CMK (cell line): ENCODE measurements at places on chromosomes 2 and 18.

- no peak for DNase-seq
These were observed 17.4 kb downstream of the SEMA4F start for GRCh38 chr2:74671479-74671878.

DNA sequence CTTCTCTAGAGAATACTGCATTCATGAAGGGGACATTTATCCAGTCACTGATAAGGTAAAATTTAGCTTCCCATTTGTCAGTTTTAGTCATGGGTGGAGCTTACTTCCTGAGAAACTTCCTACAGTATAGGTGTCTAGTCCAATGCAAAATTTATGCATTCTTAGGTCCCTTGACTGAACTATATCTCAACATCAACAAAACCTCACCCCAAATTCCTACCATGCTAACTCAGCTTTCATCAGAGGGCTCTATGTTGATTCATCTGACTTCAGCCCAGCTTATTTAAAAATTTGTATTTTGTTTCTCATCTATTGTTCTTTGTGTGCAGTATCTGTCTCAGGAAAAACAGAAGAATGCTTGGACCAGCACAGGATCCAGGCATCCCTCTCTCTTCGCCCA lies 296.4 kb upstream of the ACVR2A start:
- DNase-seq = no peak

DNA sequence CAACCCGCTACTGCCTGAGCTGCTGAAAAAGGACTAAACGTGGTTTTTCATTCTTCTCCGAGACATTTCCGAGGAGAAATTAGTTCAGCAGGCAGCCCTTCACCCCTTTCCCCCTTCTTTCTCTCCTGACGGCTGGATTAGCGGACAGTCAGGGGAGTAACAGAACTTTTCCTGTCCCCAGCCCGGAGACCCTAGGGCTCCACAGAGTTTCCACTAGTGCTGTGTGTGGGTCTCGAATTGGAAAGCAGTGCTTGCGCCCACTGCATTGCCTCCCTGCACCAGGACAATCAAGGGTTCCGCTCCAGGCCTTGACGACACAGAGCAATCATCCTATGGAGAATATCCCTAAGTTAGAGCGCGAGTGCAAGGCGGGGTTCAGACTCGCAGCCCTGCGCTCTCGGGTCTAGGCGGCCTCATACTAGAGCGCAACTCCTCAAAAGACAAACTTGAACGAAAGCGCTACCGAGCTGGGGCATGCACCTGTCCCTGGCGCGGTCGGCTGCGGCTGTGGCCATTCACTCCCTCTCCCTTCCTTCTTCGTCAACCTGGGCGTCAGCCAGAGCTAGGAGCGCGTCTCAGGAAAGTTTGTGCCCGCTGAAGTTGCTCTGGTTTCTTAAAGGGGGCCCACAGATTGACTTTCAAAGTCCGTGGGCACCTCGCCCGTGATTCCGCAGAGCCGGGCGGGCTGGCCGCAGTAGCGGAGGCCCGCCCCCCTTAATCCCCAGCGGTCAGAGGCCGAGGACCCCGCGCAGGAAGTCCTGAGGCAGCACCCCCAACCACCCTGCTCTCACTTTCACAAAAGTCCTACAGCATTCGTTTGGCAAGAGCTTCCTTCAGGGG lies 801 bp downstream of the OSR1 start:
- no peak for DNase-seq

DNA sequence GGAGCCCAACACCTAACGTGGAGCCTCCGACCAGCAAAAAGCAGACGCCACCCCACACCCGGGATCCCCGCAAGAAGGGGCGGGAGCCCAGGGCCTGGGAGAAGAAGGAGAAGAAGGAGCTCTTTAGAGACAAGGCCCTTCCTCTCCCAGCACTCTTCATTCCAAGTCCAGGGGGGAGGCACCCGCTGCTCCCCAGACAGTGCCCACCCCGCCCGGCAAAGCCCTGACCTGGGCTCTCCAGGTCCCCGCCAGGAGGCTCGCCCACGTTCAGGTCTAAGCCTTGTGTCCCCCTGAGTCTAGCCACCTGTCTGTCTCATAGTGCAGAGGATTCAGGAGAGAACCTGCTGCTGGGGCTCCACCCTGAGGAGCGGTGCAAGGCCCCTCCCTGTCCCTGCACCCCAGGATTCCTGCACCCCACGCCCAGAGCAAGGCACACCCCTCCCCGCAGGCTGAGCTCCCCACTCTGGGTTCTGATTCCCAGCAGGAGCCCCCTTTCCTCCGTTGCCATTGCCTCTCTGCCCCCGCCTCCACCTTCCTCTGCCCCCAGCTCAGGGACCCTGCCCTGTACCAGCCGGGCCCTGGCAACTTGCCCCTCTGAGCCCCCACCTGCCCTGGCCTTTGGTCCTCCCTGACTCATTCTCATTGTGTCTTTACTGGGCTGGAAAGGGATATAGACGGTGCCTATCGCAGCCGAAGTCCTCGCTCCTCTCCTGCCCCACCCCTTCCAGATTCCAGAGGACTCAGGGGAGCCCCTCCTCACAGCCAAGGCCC lies 33.5 kb upstream of the GPC1 start:
- no peak for DNase-seq

DNA sequence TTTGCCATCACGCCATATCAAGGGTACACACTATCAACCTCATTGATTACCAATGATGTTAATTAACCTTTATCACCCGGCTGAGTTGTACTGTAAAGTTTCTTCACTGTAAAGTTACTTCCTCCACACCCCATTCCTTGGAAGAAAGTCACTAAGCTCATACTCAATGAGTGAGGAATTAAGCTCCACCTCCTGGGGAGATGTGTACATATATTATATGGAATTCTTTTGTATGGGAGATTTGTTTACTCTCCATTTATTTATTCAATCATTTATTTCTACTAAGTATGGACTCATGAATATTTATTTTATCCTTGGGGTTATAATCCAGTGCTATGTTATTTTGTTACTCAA lies 56.8 kb downstream of the C2orf74 start:
- no peak for DNase-seq

- no peak for DNase-seq
These were observed 63.3 kb upstream of the CERS6 start for GRCh38 chr2:168392797-168393196.

DNA sequence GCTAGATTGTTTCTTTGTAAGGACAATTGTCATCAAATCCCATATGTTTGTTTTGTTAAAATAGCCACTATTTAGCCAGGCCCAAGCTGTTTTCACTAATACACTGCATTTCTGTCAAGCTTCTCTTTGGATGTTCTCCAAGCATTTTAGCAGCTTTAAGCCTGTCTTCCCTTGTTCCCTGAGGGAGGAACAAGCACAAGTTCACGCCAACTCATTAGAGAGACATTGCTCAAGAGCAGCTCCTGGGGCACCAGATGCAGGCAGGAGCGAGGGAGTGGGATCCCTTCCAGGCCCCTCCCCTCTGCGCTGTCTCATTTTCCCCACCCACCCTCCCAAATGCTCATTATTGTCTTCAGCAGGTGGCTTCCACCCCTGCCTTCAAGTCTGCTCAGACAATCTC lies 32.6 kb upstream of the PPP3R1 start:
- no peak for DNase-seq

DNA sequence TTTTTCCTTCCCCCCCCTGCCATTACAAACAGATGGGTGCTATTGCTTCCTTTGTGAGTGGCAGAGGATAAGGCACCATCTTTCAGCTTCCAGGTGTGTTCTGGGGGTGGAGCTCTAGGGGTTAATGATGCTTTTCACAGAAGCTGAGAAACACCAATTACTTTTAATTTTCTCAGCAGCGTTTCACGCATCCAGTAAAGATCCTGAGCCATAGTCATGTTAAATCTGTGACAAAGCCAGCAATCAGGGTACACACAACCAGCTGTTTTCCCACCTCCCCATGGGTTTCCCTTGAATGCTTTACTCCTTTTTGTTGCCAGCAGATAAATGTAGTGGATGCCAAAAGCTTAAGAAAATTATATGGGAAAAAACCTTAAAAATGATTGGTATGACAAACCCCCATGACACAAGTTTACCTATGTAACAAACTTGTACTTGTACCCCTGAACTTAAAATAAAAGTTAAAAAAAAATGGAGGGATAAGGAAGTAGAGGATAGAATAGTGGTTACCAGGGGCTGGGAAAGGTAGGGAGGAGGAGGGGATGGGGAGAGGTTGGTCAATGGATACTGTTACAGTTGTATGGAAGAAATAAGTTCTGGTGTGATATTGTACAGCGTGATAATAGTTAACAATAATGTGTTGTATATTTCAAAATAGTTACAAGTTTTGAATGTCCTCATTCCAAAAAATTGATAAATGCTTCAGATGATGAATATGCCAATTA lies 70.0 kb downstream of the ACOXL start:
- DNase-seq = no peak

GRCh38 chr2:6657136-6657535 lies 208.6 kb downstream of the CMPK2 start:
- DNase-seq = no peak

DNA sequence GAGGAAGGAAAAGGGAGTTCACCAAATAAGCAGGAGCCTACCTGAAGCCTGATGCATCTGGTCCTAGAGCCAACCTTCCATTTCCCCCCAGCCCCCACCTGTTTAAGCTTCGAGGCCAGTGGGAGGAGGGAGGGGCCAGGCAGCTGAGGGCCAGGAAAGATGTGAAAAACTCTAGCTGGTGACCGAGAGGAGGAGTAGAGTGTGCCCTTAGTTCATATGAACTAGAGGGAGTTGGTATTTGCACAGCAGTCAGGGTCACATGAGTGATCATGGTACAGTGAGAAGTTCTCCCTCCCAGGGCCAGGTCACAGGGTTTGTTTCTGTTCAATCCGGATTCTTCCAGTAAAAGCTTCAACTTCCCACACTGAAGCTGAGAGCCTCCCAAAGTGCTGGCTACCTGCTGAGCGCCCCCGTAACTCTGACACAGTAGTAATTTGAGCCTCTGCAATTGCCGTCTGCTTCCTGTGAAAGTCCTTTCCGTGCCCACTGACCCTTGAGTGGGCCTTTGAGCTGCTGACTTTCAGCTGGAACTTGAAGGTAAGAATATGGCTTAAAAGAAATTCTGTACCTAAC lies at the start of gene SULT1C2:
Gene SULT1C2, plus strand, starts transcription at position 362 of the 573 bp plus-strand sequence. CDS start 4,773 bp downstream, outside the sequence.
- DNase-seq = peak; percentile 3

DNA sequence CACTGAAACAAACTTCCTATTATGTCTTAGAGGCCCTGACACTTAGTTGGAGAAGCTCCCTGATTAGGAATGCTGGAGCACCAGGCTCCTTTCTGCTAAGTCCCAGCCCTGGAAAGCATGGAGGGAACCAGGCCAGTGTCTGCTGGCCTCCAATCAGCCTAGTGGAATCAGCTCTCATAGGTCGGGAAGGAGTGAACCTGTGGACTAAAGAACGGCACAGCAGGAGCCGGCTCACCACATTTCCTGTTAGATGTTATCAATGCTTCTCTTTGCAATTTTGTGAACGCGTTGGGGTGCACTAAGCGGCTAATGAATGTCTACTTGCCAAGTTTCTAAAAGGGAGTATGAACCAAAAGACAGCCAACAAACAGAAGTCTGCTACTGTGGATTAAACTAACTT lies 296.6 kb downstream of the NAPG start:
- DNase-seq = peak; percentile 21

DNA sequence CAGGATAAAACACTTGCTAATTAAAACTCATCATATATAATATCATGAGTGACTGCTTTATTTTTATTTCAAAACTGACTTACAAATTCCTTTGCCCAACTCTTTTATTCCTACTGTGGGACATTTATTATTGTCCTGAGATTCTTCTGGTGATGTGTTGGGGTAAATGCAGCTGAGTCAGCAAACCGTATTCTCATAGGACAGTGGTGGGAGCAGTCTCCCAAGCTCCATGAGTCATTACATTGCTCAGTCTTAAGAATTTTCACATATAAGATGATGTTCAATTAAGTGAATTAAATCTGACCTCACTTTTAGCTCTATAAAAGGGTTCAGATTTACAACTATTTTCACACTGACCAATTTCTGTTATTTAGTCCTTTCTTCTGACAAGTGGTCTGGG lies 1530.7 kb downstream of the LRP1B start:
- no peak for DNase-seq

GRCh38 chr2:52933878-52934277 lies 833.7 kb upstream of the CHAC2 start:
- no peak for DNase-seq

DNA sequence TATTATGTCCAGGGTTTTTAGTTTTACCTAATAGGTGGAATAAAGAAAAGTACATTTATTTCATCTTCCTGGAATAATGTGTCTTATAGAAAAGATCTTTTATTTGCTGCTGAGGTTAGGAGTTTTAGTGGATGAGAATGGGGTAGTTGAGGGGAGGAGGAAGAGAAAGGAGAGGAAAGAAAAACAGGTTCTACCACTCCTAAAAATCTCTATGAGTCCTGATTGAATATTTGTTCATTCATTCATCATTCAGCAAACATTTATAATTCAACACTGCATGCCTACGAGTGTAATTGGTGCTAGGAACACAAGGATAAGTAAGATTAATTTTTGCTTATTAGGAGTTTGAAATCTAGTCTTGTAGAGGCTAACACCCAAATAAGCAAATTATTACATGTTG lies 45.2 kb upstream of the SLC4A10 start:
- DNase-seq = no peak

DNA sequence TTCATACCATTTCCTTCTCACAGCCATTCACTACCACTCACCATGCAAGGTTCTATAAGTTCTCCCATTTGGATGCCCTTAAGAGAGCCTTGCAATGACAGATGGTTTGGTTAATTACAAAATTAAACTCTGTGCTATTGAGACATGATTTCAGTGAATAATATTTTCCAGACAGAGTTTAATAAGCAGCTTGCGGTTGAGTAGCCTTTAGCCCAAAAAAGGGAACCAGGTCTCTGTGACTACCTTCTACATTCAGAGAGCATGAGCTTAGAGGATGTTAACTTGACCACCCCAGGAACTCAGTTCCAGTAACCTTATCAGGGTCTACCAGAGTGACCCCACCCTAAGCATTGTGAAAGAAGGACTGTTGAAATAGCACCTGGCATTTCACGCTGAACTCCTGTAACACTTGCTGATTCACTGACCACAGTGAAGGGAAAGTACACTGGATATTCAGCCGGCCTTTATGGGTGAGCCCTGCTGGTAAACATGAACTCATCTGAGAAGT lies 1173.1 kb upstream of the ZEB2 start:
- DNase-seq = peak; percentile 54
